ENCODE measurements at places on chromosomes 2 and 18. TPM values are rescaled to one million over a fixed set of nuclear protein-coding genes. Genes with fewer than 3 reads are reported as not detected.

Gene KDSR
- 65.9 TPM for total RNA-seq

Gene KCNG2
- not detected for total RNA-seq

Gene C2orf66
- 1.8 TPM for total RNA-seq

Gene RNU2-63P
- total RNA-seq, result 16.7 TPM

Gene NEU4
- 0.29 TPM for total RNA-seq

Gene LRATD1
- not detected for total RNA-seq

Gene GTF3C2
- total RNA-seq, result 70.0 TPM

Gene TLX2
- 1.2 TPM for total RNA-seq

Gene ARHGAP28
- total RNA-seq, result not detected

Gene KIAA2012
- not detected for total RNA-seq

Gene CHRND
- total RNA-seq, result not detected

Gene CTNNA2
- total RNA-seq, result not detected

Gene MC5R
- total RNA-seq, result 0.15 TPM

Gene NFE2L2
- 76.2 TPM for total RNA-seq

Gene SPTBN1
- 178 TPM for total RNA-seq

Gene GKN2
- total RNA-seq, result not detected

Gene TEX44
- not detected for total RNA-seq

Gene TNFAIP6
- not detected for total RNA-seq

Gene CRYGB
- not detected for total RNA-seq

Gene TUBA4B
- total RNA-seq, result not detected

Gene CPS1
- 0.34 TPM for total RNA-seq

Gene IHH
- total RNA-seq, result 0.17 TPM

Gene MTX2
- 14.6 TPM for total RNA-seq

Gene SCG2
- total RNA-seq, result not detected

Gene FBXO41
- total RNA-seq, result 16.6 TPM

Gene HOXD13
- total RNA-seq, result not detected

Gene CCDC102B
- total RNA-seq, result 2.5 TPM

Gene STK25
- total RNA-seq, result 122 TPM

Gene FEV
- not detected for total RNA-seq

Gene DUSP11
- 31.3 TPM for total RNA-seq

Gene MFSD2B
- 0.07 TPM for total RNA-seq

Gene NT5DC4
- total RNA-seq, result not detected

Measured in T-helper 1 cell treated with Interleukin-12 subunit alpha and Interleukin-12 subunit beta and Interleukin-4 antibody, amounts not matched to agents 30 ng/mL and 1 ng/mL, for 36 hours (primary cell).